Chondrocyte (in vitro differentiated cells): ENCODE measurements at places on chromosomes 7 and 10.
A peak's percentile ranks its signal among the peaks of the same experiment; 100 is the strongest.

DNA sequence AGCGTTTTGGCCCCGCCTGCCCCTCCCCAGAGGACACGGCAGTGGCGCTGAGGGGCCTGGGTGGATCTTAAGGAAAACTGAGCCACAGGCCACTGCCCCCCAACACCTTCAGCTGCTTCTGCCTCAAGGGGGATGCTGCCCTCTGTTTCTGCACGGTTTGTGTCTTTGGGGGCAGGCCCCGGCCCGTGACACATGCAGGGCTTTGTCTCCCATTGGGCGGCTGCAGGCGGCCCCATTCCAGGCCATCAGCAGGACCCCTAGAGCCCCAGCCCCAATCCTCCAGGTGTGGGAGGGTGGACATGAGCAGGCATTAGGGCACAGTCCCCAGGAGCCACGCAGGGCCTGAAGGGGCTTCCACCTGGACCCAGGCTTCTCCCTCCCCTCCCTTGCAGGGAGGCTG lies 25.3 kb upstream of the PPP2R2D start:
- DNase-seq = peak; percentile 76

GRCh38 chr10:88408096-88408495 lies 175.0 kb downstream of the RNLS start:
- DNase-seq = no peak

- no peak for DNase-seq
Observed at GRCh38 chr10:128005858-128006257, 99.0 kb downstream of the PTPRE start.

GRCh38 chr7:92766461-92767003 lies 69.8 kb downstream of the CDK6 start:
- DNase-seq = no peak

DNA sequence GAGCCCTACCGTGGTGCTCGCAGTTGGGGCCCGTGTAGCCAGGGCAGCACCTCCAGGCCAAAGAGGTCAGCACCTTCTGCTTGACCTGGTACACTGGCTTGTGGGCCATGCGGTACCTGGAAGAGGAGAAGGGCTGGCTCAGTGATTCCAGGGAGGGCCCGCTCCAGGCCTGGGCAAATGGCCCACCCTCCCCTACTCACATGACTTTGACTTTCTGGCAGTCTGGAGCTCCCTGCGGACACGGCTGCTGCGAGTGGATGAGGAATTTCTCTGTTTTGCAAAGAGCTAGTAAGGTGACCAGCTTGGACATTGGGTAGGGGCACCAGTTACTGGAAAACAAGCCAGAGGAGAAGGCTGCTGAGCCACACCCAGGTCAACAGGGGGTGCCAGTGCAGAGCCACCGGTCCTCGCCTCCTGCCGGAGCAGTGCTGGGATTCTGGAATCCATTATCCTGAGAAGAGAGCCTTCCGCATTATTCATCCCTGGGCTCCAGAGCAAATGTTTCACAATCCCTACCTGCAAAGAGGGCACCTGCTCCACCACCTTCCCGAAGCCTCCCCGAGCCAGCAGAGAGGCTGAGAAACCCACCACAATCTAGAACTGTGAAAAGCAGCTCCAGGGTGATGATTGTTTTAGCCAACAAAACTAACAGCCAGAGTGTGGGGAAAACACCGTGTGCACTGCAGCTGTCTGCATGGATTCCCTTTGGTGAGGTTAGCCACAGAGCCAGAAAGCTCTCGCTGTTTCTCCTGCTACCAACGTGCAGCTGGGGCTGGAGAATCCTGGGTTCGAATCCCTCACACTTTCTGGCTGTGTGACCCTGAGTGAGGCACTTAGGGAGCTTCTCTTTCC lies 11.8 kb downstream of the MMRN2 start:
- peak; percentile 78 for DNase-seq

DNA sequence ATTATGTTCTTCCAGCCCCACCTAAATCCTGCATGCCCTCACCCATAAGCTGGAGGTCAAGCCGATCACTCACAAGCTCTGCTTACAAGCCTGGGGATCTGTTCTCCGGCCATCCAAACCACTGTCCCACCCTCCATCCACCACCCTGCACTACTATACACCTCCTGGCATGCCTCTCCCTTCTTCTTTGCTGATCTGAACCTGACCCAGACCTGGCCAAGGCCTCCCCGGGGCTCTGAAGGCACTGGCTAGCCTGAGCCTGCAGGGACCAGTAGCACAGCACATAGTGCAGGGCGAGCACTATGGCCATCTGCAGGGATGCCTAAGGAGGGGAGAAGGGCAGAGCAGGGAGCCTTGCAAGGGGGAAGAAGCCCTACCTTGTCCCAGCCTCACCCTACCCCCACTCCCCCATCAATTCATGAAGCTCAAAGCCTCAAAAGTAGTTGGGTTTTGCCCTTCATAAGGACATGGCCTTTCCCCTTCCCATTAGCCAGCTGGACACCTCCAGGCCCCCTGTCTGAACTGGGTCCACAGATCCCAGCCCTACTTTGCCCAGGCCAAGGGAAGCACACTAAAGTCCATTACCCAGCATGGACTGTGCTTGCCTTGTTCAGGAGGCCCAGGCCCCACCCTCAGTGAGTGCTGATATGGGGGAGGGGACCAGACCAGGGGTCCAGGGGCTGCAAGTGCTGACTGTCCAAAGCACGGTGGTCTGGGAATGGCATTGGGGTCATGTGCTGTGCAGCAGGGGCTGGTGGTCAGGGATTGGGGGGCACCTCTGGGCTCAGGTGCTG lies 29.6 kb downstream of the CHAT start:
- peak; percentile 80 for DNase-seq

DNA sequence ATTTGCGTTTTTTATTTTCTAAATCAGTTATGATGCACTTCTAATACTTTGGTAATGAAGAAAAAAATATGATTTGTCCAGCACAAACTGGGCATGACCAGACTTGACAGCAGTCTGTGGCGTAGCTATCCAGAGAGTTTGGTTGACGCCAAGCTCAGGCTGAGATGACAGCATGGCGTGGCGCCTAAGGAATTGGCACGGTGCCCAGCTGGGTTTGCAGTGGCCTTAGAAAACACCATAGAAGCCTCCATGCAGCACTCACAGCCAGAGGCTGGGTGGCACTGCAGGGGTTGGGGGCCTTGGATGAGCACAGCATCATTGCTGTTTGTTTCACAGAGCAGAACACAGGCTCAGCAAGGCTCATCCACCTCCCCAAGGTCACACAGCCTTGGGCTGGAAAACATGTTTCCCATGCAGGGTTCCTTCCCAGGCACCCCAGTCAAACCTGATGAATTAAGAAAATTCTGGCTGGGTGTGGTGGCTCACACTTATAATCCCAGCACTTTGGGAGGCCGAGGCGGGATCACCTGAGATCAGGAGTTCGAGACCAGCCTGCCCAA lies 88.9 kb downstream of the GTF2IRD1 start:
- no peak for DNase-seq

GRCh38 chr7:30427296-30428070 lies 51.1 kb downstream of the NOD1 start:
- no peak for DNase-seq

- DNase-seq = no peak
Observed at GRCh38 chr7:3415861-3416312, 114.8 kb downstream of the SDK1 start.

DNA sequence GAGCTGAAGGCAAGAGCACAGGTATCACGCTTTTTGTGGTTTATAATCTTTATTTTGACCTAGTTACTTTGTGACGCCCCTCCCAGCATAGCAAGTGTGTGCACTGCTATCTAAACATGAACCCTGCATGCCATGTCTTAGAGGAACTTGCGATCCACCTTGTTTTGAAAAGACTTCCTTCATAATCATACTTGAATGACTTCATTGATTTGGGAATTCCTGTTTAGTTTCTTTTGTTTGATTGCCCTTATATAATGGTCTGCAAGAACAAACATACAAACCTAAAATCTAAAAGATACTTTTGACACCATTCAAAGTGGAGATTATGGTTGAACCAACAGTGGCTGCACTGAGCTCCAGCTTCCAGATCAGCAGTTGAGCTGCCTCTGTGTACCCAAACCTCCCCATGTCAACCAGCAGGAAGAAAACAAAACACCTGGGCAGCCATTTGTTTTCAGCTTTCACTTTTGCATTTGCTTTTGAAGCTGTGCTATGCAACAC lies 132.6 kb downstream of the CELF2 start:
- DNase-seq = no peak

DNA sequence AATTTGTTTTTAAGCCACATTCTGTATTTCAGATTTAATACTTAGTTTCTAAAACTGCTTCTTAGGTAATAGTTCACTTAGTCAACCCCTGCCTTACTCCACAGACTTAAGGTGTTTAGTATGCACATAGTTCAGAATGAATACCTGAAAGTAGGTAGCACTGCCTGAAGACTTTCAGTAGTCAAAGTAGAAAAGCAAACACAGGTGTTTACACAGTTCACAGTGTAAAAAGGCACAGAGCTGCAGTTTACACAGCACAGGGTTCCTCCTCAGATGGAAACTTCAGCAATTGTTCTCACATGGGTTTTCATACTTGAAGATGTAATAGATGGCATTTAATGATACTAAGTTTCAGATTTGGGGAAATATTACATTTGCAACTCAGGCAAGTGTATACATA lies 3.1 kb upstream of the PKD1L1 start:
- no peak for DNase-seq

- no peak for DNase-seq
Observed at GRCh38 chr7:85135977-85136376, 50.9 kb downstream of the SEMA3D start.

DNA sequence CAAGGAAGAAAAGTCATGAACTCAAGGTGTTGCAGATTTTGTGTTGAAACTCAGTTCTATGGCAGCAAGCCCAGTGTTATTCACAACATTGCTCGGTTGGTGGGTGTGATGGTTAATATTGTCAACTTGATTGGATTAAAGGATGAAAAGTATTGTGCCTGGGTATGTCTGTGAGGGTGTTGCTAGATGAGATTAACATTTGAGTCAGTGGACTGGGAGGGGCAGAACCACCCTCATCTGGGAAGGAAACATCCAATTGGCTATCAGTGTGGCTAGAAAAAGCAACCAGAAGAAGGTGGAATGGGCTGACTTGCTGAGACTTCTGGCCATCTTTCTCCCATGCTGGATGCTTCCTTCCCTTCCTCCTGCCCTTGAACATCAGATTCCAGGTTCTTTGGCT lies 353.2 kb downstream of the ADRA2A start:
- no peak for DNase-seq

- no peak for DNase-seq
Observed at GRCh38 chr10:28091913-28092312, 93.0 kb upstream of the ODAD2 start.

- DNase-seq = no peak
Observed at GRCh38 chr7:142445019-142445686, 187.3 kb upstream of the PRSS58 start.

- DNase-seq = no peak
Observed at GRCh38 chr10:44510379-44511115, 125.7 kb upstream of the CXCL12 start.

- DNase-seq = no peak
Observed at GRCh38 chr7:25716421-25716820, 435.6 kb upstream of the NFE2L3 start.

GRCh38 chr10:81251457-81252115 lies 623.4 kb upstream of the NRG3 start:
- no peak for DNase-seq

- no peak for DNase-seq
Observed at GRCh38 chr7:79132844-79133451, 320.5 kb downstream of the MAGI2 start.

GRCh38 chr7:138945821-138946220 lies 35.4 kb downstream of the KIAA1549 start:
- DNase-seq = no peak

DNA sequence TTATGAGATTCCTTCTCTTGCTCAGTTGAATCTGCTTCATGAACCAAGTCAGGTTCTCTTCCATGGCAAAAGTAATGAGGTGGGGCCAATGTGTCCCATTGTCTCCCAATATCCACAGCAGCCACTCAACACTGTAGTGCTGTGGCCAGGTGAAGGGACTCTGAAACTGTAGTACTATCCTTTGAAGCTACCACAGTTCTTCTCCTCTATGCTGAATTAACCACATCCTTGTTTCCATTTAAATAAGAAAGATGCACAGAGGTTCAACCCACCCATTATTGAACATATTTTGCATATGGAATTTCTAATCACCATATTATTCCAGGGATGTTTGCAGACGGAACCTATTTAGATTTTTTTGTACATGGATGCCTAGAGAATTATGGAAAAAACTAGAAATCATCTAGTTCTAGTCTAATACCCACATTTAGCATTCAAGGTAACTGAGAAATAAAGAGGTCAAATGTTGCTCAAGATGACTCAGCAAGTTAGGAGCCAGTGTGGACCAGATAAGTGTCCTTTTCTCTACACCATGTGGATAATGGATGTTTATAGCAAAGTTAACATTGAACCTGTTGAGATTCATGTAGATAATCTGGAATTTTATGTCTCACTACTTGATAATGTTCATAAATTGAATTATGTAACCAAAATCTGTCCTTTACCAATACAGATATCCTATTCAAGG lies 64.5 kb downstream of the LRRTM3 start:
- no peak for DNase-seq

- no peak for DNase-seq
Observed at GRCh38 chr10:90621577-90621976, 236.3 kb downstream of the HTR7 start.

DNA sequence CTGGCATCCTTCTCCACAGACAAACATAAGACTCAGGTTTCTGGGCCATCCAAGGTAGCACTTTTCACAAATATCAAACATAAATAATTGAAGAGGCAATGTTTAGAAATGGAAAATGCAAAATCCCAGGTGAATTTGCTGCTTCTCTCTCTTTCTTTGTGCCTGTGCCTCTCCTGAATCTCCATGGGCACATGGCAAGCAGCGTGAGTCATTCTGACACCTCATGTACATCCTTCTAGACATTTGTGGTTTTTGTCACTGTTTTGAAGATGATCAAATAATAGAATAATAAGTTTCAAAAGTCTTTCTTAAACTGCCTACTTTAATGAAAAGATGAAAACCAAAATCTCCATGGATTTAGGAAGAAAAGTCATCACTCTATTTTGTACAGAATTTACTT lies 60.3 kb upstream of the RAB11FIP2 start:
- DNase-seq = no peak
